ENCODE measurements at places on chromosomes 16 and 17. TPM values are rescaled to one million over a fixed set of nuclear protein-coding genes. Genes with fewer than 3 reads are reported as not detected.
A peak's percentile ranks its signal among the peaks of the same experiment; 100 is the strongest.

Gene ITGAL
- not detected for total RNA-seq

Gene AIPL1
- not detected for total RNA-seq

Gene NOL3
- 68.2 TPM for total RNA-seq

Gene MLST8
- total RNA-seq = 58.7 TPM

Gene HBA1
- 2.2 TPM for total RNA-seq

Gene CBX2
- 26.8 TPM for total RNA-seq

Gene DVL2
- total RNA-seq = 49.5 TPM

DNA sequence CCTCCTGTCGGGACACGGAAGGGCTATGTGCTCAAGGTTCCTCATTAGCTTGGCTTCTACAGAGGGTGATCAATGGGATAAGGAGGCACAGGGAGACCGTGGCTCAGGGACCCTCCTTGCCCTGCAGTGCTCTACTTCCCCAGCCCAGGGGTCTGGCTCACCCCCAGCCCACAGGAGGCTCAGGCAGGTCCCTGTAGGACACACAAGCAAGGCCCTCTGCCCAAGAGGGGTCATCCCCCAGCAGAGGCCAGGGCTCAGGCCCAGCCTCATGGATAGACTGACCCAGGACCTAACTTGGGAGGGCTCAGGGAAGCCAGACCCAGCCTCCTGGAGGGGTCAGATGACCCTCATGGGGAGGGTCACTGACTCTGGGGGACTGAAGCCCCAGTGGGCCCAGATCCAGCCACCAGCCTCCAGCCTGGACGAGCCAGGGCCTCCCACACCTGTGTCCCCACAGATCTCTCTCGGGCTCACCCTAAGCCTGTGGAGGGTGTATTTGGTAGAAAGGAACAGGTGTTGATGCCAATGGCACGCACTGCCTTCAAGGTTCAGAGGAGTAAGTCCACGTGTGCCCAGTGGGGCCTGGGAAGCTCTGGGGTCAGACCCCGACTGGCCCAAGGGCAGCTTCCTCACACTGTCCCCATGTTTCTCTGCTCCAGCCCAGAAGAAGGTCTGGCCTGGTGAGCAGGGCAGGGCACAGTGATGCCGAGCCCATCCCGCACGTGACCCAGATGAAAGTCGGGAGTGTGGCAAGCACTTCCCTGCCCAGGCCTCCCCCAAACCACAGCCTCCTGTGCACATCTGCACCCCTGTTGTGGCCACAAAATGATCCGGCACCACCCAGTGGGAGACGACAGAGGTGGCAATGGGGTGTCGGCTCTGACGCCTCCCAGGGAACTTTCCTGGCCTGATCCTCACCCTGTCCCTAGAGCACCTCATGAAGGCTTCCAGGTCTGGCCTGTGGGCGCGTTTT lies 10.9 kb upstream of the KRTAP17-1 start:
- no peak for DNase-seq

- no peak for DNase-seq
These were observed 164.3 kb upstream of the FOXF1 start for GRCh38 chr16:86346034-86346433.

GRCh38 chr16:29653471-29653870 lies 9.6 kb upstream of the SPN start:
- no peak for DNase-seq

DNA sequence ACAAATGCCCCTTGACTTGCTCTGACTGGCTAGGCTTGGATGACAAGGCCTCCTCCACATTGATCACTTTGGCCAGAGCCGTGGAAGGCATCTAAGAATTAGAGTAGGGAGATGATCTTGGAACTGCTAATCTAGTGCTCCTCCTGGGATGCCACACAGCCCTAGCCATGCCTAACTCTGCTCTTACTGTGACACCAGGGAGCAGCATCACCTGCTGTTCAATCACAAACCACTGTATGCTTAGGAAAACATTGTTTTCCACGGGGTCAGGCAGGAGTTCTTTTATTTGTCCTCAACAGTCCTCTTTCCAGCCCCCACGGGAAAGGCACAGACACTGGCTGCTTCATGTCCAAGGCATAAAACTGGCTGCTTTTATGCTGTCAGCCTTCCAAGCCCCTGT lies 46.3 kb downstream of the C16orf78 start:
- DNase-seq = no peak

DNA sequence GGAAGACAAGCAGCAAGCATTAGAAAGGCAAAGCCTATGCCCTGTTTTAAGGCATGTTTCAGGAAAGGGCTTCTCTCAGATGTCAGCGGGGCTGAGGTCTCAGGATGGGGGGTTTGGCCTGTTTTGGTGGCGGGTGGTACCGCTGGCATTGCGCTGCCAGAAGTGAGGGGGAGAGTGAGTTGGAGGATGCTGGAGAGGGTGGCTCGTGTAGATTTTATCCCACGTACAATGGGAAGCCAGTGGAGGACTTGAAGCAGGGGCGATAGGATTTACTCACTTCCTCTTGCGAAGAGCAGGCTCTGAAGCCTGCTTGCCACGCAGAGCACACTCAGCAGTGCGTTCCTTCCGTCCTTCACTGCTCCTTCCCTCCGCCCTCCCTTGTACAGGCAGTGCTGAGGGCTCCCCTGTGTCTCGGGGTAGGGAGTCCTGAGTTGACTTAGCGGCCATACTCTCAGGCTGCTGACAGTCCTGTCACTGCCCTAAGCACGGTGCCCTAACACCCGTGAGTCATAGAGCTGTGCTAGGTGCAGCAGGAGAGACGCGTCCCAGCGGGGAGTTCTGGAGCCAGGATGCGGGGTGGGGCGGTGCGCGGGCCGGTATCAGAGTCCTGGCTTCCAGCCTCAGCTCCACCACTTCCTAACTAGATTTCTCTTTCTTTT lies 113.1 kb downstream of the SNX29 start:
- no peak for DNase-seq

GRCh38 chr16:4894276-4895150 lies 42.4 kb downstream of the PPL start:
- no peak for DNase-seq

DNA sequence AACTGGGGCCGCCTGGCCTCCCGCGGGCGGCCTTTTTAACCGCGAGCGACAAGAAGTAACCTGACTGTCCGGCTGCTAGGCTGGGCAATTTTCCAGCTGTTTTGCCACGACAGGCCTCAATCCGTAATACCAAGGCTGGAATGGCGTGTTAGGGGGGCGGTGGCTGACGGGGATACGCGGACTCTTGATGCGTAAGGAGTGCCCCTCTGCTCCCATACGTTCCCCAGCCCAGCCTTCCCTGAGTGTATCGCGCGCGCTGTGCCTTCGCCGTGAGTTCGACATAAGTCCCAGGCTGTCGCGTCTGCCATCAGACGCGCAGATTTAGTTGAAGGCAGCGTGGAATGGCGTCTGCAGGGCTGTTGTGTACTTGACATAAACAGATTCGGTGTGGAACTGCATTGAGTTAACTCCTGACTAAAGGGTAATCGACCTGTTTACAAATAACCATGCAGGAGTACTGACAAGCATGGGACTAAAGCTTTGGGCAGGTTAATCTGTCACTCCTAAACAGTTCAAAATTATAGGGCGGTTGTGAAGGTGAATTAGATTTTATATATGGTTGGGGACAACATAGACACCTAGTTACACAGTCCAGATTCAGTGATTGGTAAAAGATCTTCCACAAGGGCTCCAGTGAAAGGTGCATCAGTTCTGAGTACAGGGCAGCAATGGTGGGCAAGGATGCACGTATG lies 16.6 kb upstream of the ERN1 start:
- DNase-seq = peak; percentile 39

- no peak for DNase-seq
These were observed 60.2 kb upstream of the ADORA2B start for GRCh38 chr17:15884731-15885130.

DNA sequence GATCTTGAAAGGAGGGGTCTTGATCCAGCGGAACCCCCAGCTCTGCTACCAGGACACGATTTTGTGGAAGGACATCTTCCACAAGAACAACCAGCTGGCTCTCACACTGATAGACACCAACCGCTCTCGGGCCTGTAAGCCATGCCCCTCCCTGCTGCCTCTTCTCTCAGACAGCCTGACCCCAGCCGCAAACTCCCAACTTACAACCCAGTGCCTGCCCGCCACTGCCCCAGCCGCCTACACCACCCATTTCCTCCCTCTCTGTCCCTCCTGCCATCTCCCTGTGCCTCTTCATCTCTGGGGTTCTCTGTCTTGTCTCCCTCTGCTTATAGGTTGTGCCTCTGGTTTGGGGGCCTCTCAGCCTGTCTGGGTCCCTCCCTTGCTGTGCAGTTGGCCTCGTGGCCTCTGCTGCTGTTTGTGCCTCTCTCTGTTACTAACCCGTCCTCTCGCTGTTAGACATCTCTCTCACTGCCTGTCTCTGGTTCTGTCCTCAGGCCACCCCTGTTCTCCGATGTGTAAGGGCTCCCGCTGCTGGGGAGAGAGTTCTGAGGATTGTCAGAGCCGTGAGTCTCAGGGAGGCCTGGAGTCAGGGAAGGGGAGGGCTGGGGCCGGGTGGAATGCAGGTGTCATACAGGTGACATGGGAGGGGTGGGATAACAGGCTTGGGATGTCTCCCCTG lies 9.6 kb downstream of the ERBB2 start:
- no peak for DNase-seq

- DNase-seq = no peak
These were observed 13.7 kb upstream of the PRKCB start for GRCh38 chr16:23821875-23822688.

DNA sequence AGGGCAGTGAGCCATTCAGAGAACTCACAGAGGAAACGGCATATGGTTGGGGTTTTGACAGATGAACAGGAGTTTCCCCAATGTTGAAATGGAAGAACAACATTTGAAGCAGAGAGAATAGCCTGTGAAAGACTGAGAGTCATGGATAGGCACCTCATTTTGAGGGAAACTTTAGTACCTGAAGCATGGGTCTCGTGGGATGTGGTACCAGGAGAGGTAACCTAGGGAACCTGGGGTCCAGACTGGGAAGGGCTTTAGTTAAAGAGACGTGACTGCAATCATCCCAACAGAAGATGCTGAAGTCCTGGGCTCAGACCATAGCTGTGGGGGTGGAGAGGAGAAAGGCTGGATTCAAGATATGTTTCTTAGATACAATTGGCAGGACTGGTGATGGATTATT lies 137.8 kb upstream of the CCL2 start:
- no peak for DNase-seq

GRCh38 chr17:78888941-78889518 lies 14.0 kb downstream of the CEP295NL start:
- no peak for DNase-seq

DNA sequence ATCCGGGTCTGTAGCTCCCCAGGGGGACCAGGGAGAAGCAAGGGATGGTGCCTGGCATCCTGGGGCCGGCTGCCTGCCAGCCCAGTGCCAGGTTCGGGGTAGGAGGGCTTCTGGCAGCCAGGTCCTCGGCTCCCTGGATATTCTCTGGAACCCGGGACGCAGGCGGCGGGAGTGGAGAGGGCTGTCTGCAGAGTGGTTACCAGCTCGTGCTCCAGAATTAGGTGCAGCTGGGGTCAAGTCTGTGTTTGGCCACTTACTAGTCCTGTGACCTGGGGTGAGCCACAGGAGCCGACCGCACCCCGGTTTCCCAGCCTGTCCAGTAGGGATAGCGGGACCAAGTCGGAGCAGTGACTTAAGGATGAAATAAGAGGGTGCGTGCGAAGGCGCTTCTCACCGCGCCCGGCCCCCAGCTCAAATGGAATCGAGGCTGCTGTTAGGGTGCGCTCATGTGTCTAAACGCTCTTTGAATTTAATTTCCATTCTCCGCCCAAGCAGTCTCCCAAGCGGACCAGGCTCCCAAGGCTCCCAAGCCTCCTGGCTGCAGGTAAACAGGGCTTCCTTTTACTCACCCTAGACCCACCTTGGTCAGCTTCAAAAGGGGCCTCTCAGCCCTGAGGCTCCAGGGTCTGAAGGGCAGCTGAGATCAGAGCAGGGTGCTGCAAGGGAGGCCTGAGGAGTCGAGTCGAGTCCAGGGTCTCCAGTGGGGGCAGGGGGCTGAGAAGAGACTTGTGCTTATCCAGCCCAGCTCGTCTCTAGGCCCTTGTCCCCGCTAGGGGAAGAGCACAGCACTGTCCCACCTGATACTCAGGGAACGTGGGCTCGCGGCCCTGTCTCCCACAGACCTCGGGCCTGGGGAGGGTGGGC lies 28.3 kb upstream of the ZNF469 start:
- no peak for DNase-seq

DNA sequence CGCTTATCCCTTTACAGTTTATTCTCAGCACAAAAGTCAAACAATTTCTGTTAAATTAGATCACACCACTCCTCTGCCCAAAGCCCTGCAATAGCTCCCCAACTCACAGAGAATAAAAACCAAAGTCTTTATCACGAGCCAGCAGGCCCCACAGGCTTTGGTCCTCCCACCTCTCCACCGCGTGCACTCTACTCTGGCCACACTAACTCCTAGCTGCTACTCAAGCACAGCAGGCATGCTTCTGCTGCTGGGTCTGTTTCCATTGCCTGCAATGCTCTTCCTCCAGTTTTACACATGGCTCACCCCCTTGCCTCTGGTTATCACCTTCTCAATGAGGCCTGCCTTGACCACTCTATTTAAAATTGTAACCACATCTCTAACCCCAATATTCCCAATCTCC lies 27.6 kb downstream of the HELZ start:
- no peak for DNase-seq

DNA sequence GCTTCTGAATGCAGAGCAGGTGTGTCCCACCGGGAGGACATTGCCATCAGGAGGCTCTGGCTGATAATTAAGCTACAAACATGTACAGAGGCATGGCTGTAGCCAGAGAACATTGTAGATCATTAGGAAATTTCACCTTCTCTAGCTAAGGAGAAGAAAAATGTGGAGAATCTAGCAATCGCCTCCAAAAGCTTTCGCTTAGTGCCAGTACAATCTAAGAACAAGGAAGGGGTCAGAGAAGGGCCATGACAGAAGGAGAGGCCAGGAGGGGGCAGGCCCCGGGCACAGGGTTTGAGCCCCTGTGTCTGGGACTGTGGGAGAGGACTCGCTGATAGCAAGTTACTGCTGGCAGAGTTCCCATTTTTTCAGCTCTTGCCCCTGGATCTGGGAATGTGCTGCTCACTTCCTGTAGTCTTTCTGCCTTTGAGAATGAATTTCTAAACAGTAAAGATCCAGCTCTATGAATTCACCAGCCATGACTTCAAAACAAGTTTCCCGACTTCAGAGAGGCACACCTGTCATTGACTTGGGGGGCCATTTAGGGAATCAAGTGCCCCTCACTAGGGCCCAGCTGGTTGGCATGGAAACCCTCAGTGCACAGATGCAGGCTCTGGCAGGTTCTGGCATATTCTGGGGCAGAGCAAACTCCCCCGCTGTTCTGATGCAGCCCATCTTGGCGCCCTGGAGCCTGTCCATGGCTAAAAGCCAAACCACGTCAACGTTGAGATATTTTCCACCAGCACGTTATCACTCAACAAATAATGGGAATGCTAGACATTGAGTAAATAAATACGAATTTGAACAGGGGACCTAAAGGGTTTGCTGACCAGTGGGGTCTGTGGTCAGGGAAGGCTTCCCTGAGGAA lies 59.5 kb upstream of the CACNG4 start:
- peak; percentile 60 for DNase-seq

GRCh38 chr17:39563476-39563875 lies 44.2 kb downstream of the NEUROD2 start:
- DNase-seq = no peak

- DNase-seq = no peak
These were observed 4.2 kb upstream of the CMTM2 start for GRCh38 chr16:66575060-66575459.

- DNase-seq = no peak
These were observed 52.7 kb downstream of the ARSG start for GRCh38 chr17:68343976-68344375.

GRCh38 chr17:78621720-78622490 lies 44.7 kb upstream of the DNAH17 start:
- DNase-seq = no peak
